ENCODE measurements at places on chromosomes 16 and 17.

DNA sequence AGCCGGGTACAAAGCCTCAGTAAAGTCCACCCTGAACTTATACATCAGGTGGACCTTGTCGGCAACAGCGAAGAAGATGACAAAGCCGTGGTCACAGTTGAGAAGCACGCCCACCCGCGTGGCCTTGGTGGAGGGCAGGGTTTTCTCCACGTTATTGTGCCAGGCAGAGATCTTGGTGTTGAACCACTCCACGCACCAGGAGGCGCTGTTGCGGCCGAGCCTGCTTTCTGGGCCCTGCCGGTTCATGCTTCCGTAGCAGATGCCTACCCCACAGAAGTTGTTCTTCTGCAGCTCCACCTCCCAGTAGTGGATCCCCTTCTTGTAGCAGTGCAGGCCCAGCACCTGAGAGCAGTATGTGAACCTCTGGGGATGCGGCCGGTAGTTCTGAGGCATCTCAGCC lies 22.1 kb downstream of the TRIM25 start:
- no peak for DNase-seq

GRCh38 chr16:11677451-11677951 lies 9.2 kb downstream of the SNN start:
- peak; percentile 61 for DNase-seq

DNA sequence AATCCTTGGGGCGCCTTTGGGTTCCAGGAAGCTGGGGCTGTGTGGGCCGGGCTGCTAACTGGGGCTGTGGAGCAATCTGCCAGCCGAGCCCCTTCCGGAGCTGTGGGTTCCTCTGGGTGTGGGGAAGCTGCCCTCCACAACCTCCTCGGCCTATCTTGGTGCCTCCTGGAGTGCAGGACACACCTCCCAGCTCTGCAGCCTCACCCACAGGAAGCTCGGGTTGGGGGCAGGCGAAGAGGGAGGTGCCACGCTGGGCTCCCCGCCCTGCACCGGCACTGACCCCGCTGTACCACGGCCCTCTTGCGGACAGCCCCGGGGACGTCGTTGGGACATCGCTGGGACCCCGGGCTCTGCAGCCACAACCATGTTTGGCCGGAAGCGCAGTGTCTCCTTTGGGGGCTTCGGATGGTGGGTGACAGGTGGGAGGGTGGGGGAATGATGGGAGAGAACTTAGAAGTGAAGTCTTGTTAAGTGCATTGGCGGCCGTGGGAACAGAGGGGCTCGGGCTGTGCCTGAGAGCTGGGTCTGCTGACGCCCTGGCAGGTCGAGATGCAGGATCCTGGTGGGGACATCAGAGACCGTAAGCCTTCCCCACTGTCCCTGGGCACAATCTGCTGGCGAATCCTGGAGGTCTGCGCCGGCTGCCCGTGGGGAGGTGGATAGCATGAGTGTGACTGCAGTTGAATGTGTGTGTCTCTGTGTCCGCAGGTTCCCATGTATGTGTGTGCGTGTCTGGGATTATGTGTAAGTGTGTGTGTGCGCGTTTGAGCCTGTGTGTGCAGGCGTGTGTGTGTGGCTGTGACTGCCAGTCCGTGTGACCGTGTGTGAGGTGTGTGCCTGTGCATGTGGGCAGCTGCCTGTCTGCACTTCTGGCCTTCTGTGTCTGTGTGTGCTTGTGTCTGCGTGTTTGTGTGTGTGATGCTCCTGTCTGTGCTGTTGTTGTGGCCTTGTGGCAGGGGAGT lies at the start of gene RAP1GAP2:
TSS of gene RAP1GAP2 (plus strand) at position 275 of the 962 bp plus-strand sequence. CDS start at position 365, 90 bp downstream.
- DNase-seq = no peak

GRCh38 chr17:76881408-76881807 lies 13.2 kb downstream of the MGAT5B start:
- DNase-seq = no peak

GRCh38 chr16:75019007-75019406 lies 20.2 kb downstream of the ZNRF1 start:
- DNase-seq = no peak

DNA sequence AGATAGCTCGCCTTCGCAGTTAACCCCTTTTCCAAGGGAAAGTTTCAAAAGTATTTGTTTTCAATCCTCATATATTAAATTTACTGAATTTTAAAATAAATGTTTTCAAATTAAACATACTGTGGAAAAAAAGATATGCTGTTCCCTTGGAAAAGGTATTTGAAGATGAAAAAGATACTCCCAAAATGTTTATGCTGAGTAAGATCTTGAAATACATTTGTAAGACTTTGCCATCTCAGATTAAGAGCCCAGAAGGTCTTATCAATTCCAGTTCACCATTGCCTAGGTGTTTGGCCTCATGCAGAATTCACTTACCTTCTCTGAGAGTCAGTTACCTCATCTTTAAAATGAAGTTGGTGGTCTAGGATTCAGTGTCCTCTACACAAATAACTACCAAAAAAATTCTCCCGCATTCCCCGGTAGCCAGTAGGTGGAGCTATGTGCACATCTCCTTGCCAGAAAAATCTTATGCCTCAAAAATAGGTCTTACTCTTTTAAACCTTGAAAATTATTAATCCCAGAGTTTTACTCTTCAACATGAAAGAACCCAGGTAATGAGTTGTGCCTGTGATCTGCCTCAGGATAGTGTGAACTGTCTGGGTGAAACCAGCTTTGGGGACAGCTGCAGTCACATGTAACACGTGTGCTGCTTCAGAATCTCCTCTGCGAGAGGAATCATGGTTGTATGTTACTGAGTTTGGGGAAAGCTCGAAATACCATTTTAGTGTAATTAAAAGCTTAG lies 178.3 kb downstream of the MRTFB start:
- peak; percentile 52 for DNase-seq

DNA sequence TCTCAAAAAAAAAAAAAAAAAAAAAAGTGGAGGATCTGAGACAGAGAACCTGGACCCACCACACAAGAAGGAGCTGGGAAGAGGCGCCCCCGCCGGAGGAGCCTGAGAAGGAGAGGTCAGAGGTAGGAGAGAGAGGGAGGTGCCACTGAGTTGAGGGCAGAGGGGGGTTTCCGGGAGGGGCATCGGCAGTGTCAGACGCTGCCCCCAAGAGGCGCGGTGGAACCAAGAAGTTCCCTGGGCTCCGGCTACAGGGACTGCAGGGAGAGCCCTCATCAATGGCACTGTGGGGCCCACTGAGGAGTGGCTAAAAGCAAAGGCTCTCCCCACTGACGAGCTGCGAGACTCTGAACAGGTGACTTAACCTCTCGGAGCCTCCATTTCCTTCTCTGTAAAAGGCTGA lies 4.2 kb downstream of the CCDC42 start:
- DNase-seq = no peak

GRCh38 chr17:20791626-20792025 lies 212.1 kb downstream of the CDRT15L2 start:
- no peak for DNase-seq

DNA sequence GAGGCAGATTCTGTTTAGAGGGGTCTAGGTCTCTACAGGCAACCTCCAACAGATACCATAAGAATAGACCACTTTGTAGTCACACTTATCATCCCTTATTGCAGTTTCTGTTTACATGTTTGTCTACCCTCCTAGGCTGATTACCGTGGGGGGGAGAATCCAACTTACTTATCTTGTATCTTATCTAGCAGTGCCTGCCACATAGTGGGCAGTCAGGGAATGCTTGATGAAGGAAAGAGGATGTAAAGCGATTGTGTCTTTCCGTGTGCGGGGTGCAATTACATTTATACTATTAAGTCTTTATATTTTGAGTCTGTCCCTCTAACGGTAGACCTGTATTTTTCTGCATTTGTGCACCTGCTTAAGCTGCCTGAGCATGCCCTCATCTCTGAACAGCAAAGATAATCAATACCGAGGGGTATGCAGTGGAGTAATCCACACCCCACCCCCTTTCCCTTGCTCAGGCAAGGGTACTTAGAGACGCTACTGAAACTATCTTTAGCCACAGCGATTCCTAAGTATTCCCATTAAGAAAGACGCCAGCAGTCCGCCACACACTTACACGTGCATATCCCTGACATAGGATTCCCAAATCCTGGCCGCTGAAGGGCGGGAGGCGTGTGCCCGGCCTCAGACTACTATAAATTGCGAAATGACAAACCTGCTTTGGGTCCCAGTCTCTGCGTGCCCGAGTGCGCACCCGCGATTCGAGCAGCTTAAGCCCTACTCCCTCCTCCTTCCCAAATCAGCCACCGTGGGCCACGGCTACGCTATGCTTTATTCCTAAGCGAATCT lies 635 bp upstream of the AATF start:
- DNase-seq = no peak

GRCh38 chr17:62614142-62614541 lies 13.3 kb upstream of the MRC2 start:
- DNase-seq = no peak

- no peak for DNase-seq
These were observed 358.3 kb upstream of the SALL1 start for GRCh38 chr16:51509336-51509735.

DNA sequence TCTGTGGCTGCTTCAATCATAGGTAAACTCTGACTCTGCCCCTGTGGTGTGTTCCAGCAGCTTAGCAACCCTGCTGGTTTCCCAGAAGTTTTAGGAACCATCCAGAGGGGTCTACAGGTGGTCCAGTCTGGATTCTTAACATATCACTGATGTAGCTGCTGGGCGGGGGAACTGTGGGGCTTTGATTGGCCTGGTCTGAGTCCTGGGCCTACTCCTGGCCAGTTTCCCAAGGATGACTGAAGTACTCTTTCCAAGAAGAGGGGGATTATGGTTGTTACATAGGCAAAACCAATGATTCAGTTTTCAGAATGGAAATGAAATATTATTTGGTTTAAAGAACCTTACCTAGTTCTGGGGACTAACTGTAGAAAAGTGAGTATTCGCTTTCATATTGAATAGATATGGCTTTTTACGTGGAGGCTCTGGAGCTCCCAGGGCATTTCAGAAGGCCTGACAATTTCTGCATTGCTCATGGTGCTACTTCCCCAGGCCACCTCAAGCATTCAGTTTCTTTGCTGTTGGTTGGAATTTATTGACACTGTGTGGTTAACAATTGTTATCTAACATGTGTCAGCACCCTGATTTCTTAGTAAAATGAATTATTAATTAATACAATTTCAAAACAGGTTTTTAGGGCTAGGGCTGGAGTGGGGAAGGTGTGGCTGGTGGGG lies 38.4 kb downstream of the EPN2 start:
- no peak for DNase-seq

GRCh38 chr17:79628861-79629547 lies 18.2 kb upstream of the RBFOX3 start:
- DNase-seq = peak; percentile 4

GRCh38 chr16:19909750-19910322 lies 25.2 kb upstream of the GPRC5B start:
- no peak for DNase-seq

- no peak for DNase-seq
These were observed 482.9 kb upstream of the C16orf82 start for GRCh38 chr16:26583803-26584202.

GRCh38 chr16:340370-341091 lies 12.0 kb downstream of the AXIN1 start:
- DNase-seq = no peak

- DNase-seq = no peak
These were observed 19.9 kb downstream of the GAS7 start for GRCh38 chr17:10178506-10178991.

GRCh38 chr16:89289428-89290395 lies 72.2 kb downstream of the ZNF778 start:
- peak; percentile 77 for DNase-seq

GRCh38 chr16:86122681-86123342 lies 223.8 kb downstream of the IRF8 start:
- no peak for DNase-seq

All from posterior cingulate gyrus (tissue), 11 donors.